Stimulated activated CD8-positive, alpha-beta memory T cell treated with anti-CD3 and anti-CD28 coated beads, Interleukin-7, amount 100 ng/mL, for 1 hour (primary cell): ENCODE measurements at places on chromosomes 6 and 20.

- DNase-seq = no peak
Measured at GRCh38 chr6:78599526-78599925, 267.8 kb upstream of the IRAK1BP1 start.

- no peak for DNase-seq
Measured at GRCh38 chr6:110355727-110356126, 2.4 kb downstream of the METTL24 start.

- DNase-seq = no peak
Measured at GRCh38 chr20:47773371-47773786, 11.9 kb downstream of the SULF2 start.

DNA sequence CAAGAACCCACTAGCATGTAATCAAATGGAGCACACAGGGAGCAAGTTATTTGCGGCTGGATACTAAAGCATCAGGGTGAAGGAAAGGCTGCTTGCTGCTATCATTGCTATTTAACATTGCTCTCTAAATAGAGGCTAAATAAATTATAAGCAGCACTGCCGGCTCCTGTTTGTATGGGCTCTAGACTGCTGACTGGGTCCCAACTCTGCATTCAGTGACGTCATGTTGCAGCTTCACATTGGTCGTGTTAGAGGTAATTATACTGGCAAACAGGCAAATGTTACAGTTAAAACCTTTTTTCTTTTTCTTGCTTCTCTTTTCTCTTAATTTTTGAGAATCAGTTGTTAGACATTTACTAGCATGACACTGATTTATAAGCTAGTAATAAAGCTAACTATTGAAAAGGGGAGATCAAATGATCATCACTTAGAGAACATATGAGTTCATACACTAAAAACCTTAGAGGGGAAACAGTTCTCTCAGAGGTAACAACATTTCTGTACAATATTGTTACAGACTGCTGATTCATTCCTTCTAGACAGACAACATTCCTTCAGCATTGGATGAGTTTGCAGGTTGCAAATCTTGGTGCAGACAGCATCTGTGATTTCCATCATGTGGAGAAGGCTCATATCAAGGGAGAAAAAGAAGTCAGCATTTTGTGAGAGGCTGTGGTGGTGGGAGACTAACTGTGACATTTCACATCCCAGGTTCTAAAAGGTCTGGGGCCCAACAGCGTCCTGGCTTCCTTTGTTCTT, 15.9 kb downstream of the RFPL4B start:
- no peak for DNase-seq

DNA sequence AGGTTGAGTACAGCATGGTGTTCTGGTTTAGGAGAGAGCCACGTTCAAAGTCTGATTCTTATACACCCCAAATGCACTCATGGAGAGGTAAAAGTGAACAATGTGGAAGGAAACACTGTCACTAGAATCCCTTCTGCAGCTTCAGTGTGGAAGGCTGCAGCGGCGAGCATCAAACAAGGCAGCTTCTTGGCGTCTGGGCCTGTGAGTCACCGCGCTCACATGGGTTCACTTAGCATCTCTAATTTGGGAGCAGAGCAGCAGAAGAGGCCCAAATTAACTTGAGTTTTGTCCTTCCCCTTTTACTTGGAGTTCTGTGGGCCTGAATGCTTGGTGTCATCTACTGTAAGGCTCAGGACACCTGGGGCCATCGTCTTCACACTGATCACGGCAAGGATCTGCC, 10.9 kb upstream of the E2F1 start:
- no peak for DNase-seq

GRCh38 chr6:56715741-56716140, 73.1 kb upstream of the DST start:
- DNase-seq = no peak

GRCh38 chr6:142993977-142994376, 49.0 kb upstream of the HIVEP2 start:
- DNase-seq = no peak

DNA sequence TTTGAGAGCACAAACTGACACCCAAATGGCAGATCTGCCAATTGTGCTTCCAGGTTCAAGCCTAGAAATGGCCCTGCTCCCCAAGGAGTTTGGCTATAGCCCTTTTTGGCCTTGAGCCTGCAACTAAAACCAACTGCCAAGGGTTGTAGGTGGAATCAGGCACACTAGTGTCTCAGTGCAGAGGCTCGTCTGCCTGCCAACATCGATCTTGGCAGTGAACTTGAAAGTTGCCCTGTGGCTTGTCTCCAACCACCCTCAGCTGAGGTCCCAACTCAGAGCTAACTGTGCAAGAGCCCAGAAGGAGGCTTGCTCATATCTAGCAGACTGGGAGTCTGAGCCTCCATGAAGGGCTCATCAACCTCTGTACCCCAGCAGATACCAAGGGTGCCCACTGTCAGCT, 92.7 kb upstream of the GLP1R start:
- DNase-seq = no peak

- DNase-seq = no peak
Measured at GRCh38 chr6:16592223-16592911, 168.9 kb downstream of the ATXN1 start.

DNA sequence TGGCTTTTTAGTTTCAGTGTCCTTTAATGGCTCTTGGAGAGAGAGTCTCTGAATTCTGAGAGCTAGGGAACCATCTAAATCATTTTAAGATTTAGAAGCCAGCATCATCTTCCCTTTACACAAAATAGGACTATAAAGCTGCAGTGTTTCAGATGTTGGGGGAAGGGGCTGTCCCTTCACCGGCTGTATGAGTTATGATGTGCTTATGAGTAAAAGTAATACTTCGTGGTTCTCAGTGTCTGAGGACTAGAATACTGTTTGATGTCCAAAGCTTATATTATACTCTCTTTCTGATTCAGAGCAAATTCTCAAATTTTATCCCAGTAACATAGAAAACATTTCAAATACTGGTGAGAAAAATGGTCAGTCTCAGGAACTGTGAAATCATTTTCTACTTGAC, 63.5 kb upstream of the FAM8A1 start:
- no peak for DNase-seq

- no peak for DNase-seq
Measured at GRCh38 chr20:46145713-46146112, 27.6 kb downstream of the CD40 start.

- no peak for DNase-seq
Measured at GRCh38 chr20:62395311-62396242, 8.7 kb downstream of the RPS21 start.

DNA sequence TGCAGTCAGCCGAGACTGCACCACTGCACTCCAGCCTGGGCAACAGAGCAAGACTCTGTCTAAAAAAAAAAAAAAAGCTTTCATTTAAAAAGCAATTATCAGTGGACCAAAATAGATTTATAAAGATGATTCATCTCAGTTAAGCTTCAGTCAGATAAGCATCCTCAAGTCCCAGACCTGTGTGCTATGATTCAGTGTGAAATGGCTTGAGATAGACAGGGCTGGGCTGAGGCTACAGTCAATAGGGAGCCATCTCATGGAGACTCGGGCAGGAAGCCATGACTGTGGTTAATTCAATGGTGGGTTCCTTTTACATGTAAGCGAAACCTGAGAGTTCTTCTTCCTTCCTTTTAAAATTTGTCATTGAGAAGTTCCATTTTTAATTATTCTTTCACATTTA, 276.0 kb downstream of the TFAP2A start:
- no peak for DNase-seq
